Stimulated activated CD8-positive, alpha-beta memory T cell treated with anti-CD3 and anti-CD28 coated beads, Interleukin-7, amount 100 ng/mL, for 24 hours (primary cell): ENCODE measurements at places on chromosomes 2 and 18.

- DNase-seq: no peak
Observed at GRCh38 chr2:230902180-230902899, 22.7 kb downstream of the GPR55 start.

DNA sequence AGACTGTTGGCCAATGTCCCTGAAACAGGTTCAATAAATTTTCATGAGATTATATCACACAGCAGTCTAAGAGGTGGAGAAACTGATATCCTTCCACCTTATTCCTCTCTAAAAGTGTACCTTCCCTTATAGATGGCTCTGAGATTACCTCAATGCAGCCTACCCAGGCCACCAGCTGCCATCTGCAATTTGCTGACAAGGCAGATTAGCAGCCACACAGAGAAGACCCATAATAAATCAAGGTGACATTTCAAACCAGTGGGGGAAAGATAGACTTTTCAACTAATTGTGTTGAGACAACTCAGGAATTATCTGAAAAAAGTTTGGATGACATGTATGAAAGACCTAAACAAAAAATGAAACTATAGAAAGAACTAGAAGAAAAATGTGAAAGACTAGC is 43.2 kb downstream of the ZBTB7C start:
- no peak for DNase-seq

- no peak for DNase-seq
Observed at GRCh38 chr2:67994716-67995115, 68.1 kb downstream of the C1D start.

DNA sequence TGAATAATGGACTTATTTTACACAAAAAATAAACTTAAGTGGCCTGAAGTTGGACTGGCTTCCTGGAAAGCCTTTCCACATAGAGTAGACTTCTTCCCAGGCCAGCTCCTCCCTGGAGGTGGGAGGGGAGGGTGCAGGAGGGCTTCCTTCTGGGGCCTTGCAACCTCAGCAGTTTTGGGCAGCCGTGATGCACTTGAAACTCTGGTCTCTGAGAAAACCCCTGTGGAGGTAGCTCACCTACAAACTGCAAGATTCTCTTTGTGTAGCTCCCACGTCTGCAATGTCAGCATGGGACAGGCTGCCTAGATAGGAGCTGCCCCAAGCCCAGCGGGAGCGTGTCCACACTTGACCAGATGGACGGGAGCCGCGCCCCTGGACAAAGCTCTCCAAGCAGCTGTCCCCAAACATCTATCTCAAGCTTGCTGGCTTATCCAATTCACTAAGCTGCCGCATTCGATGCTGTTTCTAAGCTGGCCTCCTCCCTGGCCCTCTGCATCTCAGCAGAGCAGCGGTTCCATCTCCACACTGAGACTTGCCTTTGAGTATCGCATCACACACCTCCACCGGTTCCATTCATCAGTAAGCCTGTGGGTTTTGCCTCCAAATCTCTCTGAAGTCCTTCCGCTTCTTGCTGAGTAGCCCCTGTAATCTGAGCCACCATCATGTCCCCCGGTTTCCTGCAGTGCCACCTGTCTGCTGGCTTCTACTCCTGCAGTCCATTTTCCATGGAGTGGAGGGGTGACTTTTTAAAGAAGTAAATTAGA is 1.6 kb upstream of the LPIN1 start:
- DNase-seq: no peak

- no peak for DNase-seq
Observed at GRCh38 chr2:12686708-12687283, 29.9 kb upstream of the TRIB2 start.

DNA sequence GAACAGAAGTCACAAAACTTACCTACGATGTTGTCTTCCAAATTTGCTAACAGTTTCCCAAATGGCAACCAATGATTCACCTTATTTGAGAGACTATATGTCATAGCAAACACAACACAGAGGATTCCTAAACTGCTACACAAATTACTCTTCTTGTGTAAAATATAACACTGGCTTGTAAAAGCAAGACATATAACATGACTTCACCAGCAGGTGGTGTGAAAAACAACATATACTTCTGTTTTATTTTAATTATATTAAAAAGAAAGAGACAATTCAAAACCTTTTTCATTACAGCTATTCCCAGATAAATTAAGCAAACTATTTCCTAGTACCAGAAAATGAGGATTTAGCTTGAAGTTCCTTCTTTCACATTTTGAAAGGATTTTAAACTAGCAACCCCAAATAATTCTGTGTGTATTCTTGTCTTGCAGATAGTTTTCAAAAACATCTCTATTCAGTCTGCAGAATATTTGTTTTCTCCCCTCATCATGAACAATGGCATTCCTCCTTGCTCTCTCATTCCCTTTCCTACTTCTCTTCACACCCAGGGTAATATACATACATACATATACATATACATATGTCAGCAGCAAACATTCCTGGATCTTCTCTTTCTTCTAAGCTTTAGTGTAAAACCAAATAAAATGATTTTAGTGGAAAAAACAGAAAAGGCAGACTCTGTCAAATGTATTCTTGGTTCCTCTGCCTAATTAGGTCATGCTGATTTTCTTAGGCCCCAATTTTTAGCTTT is 62.1 kb downstream of the SCN3A start:
- DNase-seq: no peak

DNA sequence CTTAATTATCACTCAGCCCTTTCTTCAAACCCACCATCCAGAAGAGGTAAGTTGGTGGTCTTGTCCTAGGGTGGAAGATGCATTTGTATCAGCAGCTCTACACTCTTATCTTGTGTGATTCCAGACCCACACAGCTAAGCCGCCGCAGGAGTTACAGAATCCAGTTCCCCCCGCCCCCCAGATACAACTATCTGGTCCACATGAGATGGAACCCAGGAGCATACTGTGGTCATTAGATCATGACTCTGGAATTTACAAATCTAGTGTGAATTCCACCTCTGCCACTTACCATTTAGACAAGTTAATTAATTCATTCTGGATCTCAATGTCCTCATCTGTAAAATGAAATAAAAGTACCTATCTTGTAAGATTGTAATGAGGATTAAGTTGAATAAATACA is 486.4 kb downstream of the BCL11A start:
- no peak for DNase-seq

- DNase-seq: no peak
Observed at GRCh38 chr18:75478996-75479880, 51.7 kb upstream of the SMIM21 start.

- DNase-seq: no peak
Observed at GRCh38 chr2:204264621-204265140, 280.6 kb upstream of the PARD3B start.

DNA sequence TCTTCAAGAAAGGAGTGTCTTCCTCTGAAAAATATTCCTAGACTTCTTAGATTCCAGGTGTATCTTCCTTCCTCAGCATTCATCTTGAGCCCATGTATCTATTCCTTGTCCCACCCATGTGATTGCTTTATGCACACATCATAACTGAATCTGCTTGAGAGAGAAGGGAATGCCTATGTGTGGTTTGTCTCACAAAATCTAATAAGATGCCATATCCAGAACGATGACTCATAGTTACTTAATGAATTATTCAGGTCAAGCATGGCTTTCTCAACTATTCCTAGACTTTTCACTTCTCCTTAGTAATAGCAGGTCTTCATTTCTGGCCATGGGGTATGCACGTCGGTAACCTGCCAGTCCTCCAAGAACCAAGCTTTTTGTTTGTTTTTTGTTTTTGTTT is 121.8 kb downstream of the SETBP1 start:
- DNase-seq: no peak

DNA sequence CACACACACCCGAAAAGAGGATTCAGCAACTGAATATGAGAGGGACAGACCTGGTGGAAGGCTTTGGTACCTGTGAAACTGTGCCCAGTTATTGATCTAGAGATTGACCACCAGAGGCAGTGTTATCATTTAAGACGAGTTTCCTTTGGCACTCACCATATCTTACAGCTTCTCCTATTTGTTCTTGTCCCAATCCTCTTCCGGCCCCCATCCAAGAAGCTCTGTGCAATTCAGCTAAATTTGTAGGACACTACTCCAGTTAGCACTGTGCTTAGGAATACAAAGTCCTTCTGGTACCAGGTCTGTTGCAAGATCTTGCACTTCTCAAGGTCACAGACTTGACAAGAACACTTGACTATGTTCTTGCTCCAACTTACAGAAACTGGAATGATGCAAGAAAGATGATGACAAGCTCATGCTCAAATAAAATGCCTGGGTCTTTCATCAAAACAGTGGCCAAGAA is 177.7 kb downstream of the TMEM247 start:
- no peak for DNase-seq

GRCh38 chr2:170878505-170878904 is 50.5 kb upstream of the GORASP2 start:
- DNase-seq: no peak

DNA sequence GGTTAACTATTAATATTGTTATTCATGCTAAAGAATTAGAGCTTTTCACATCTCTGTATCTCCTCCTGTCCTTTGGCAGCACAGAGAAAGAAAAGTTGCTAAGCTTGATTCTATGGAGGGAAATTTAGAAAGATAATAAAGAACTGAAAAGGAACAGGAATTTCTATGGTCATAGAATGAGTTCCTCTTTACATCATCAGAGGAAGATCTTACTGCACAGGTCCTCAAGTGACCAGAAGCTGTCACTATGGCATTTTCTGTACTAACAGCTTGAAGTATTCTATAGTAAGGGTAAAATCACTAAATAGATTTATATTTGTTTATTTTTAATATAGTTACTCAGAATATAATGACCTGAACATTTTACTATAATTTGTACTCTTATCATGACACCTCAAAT is 6.0 kb upstream of the PRKD3 start:
- no peak for DNase-seq

GRCh38 chr2:173652767-173653431 is 298.2 kb downstream of the CDCA7 start:
- no peak for DNase-seq

DNA sequence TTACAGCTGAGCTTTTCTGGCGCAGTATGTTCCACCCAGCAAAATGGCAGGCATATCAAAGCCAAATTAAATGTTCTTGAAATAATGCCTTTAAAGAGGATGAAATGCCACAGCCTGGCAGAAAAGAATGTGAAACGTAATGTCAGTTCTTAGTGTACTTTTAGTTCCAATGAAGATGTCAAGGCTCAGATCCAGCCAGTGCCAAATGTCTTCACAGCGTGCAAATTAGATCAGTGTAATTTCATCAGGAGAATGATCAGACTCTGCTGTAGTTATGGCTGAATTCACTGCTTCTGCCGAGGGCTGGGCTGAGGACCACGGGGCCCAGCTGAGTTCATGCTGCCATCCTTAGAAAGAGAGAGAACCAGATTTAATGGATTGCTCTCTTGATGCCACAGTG is 78.7 kb upstream of the ITGA4 start:
- no peak for DNase-seq

- no peak for DNase-seq
Observed at GRCh38 chr2:45040786-45041185, 31.5 kb upstream of the SIX2 start.

DNA sequence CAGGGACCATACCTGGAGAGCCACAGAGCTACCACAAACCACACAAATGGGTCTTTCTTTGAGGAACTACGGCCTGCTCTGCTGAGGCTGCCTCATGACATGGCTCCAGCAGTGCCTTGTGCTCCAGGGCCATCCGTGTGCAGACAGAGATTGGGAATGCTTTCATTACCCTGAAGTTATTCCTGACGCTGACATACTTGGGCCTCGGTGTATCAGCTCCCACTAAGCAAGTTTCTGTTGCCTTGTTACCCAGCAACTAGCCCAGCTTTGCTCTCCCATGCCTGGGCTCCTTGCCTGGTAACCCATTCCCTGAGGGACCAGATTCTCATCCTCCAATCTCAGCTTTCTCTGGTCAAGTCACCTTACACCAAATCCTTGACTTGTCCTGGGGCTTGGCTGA is 80.3 kb upstream of the FZD7 start:
- DNase-seq: no peak
